NCI-H2171 treated with DMSO at 0.1 percent for 48 hours (cell line): ENCODE measurements at places on chromosomes 2 and 18.
A peak's percentile ranks its signal among the peaks of the same experiment; 100 is the strongest.

DNA sequence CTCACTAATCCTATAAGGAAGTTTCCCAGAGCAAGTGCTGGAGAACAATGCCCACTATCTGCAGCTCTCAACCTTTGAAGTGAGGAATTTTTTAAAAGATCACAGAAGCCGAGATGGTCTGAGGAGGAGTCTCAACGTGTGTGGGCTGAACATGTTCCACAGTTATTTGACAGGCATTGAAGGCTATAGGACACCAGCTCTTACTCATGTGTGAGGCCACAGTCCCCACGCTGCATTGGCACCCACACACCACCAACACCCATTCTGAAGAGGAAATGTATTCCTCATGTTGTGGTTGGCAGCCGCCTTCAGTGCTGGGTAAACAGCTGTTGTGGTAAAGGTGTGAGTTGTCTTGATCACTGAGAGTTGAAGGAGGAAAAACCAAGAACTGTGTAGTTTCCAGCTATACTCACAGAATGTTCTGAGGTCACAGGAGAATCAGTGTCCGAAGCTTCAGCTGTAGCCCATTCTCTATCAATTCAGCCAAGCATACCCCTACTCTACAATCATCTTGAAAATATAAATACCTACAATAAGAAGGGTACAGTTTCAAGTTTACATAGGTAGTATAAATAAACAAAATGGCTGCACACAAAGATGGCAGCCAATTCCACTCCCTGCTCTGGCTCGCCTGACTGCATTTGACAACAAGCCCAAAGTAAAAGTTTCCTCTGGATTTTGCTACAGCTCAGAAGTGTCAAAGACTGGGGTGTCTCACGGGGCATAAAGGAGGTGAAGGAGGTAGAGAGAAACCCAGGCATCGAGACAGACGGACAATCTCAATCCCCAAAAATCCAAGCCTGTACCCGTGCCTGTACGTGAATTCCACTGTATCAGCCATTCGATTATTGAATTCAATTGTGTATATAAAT, 12.1 kb downstream of the CD226 start:
- DNase-seq, result no peak

DNA sequence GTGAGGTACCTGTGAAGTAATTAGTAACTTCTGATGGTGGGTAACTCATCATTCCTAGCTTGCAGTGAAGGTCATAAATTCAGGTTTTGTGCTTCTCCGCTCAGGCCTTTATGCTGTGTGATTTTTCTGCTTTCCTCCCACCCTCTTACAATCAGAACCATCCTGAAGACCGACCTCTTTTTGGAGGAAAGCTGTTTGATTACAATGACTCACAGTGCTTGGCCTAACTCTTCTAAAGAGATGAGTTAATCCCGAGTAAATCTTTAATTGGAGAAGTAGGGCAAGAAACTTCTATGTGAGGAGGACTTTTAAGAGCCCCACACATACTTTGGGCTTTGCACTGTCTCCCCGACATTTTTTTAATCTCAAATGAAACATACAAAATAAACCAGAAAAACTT, 53.1 kb downstream of the TTC27 start:
- DNase-seq, result no peak

- DNase-seq, result no peak
These were observed 57.6 kb upstream of the ZNF519 start for GRCh38 chr18:14189858-14190257.

- DNase-seq, result peak; percentile 85
These were observed at the start of gene UBXN2A for GRCh38 chr2:23939987-23940717. UBXN2A (plus strand) TSS chr2:23940463; CDS start chr2:23958315, 17,852 bp downstream.

DNA sequence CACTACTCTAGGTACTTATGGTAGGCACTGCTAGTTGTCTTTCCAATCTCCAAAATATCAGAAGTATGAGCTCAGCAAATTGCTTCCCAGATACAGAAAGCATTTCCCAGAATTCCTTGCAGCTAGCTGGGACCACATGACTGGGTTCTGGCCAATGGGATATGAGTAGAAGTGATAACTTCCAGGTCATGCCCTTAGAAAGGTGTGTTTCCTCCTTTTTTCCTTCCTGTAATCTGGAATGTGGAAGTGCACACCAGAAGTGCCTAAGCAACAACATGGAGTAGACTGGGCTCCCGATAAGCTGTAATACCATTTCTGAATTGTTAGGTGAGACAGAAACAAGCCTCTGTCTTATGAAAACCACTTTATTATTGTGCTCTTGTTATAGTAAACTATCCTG, 279.8 kb downstream of the ZNF385B start:
- peak; percentile 76 for DNase-seq

- peak; percentile 0 for DNase-seq
These were observed 104.4 kb upstream of the SALL3 start for GRCh38 chr18:78875016-78875777.

- DNase-seq, result no peak
These were observed 94.4 kb upstream of the ASAP2 start for GRCh38 chr2:9112079-9112721.

DNA sequence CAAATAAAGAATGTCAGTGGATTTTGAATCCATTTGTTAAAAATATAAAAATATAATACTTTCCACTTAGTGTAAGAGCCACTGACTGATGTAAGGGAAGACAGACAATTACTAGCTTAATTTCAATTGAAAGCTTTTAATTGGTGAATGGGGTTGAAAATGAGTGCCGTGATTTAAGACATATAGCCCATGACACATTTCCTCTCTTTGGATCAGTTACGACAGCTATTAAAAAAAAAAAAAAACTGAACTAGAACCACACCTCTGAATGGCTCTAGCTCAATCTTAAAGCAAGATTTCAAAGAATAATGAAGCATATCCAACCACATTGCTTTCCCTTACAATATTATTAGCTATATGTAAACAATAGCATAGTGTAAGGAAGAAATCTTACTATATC, 44.0 kb downstream of the CIB4 start:
- no peak for DNase-seq

GRCh38 chr2:31097962-31098613, 40.2 kb downstream of the GALNT14 start:
- no peak for DNase-seq

GRCh38 chr2:174485788-174486562, 854 bp downstream of the GPR155 start:
- DNase-seq, result peak; percentile 85

DNA sequence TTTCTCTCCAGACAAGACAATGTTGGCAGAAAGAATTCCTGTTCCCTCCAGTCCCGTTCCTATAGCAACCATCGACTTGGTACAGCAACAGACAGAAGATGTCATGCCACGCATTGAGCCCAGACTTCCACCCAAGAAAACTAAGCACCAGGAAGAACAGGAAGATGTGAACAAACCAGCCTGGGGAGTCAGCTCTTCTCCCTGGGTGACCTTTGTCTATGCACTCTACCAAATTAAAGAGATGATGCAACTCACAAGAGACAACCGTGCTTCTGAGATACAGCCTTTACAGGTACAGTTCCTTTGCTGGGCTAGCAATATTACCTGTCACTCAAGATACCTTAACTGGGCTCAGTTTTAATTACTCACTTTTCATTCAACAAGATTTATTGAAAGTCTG, 37.1 kb downstream of the NEMP2 start:
- DNase-seq, result no peak

DNA sequence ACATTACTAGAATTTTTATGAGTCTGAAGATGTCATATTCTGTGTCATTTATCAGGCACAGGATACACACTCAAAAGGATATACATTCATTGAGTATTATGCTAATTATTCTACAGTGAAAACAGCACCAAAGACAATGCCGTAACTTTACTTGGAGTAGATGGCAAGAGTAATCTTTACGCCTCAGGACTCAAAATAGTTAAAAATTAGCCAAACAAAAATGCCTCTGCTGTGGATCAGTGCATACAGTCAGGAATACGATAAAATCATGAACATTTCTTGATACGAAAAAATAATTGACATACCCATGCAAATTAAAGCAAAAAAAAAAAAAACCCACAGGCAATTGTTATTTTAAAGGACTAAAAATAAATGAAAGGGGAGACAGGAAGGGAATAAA, 129.7 kb downstream of the NETO1 start:
- DNase-seq, result no peak

DNA sequence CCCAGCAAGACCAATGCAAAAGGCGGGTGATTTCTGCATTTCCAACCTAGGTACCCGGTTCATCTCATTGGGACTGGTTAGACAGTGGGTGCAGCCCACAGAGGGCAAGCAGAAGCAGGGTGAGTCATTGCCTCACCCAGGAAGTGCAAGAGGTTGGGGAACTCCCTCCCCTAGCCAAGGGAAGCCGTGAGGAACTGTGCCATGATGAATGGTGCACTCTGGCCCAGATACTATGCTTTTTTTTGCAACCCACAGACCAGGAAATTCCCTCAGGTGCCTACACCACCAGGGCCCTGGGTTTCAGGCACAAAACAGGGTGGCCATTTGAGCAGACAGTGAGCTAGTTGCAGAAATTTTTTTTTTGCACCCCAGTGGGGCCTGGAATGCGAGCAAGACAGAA, 662.6 kb upstream of the ACVR2A start:
- DNase-seq, result no peak

DNA sequence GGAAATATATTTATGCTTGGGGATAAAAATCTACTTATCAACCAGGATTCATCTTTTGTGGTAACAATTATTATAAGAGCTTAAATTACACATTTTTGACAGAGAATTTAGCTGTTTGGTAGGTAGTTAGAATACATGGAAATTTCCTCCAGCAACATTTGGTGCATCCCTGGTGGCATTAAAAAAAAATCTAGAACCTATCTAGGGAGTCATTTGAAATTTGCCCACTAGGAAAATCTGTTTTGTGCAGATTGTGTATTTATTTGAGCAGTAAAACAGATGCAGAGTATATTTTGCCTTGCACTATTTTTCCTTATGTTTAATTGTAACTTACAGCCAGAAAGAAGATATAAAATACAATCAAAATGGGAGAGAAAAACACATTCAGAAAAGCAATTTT, 208.4 kb upstream of the LRP1B start:
- no peak for DNase-seq

DNA sequence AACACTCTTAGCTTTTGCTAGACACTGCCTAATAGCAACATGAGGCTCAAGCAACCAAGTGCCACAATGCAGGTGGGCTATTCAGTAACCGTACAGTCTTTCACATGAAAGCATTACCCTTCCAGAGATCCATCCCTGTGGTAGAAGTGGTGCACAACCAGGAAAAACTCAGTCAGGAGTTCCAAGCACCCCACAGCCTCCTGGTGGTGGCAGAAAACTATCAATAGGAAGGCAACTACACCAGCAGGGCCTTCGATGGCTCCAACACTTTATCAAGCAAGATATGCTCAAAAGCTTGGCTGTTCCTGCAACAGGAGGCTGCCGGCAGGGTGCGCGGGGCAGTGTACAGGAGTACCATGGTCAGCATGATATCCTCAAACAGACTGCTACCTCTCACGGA, 176.1 kb upstream of the DLGAP1 start:
- no peak for DNase-seq

DNA sequence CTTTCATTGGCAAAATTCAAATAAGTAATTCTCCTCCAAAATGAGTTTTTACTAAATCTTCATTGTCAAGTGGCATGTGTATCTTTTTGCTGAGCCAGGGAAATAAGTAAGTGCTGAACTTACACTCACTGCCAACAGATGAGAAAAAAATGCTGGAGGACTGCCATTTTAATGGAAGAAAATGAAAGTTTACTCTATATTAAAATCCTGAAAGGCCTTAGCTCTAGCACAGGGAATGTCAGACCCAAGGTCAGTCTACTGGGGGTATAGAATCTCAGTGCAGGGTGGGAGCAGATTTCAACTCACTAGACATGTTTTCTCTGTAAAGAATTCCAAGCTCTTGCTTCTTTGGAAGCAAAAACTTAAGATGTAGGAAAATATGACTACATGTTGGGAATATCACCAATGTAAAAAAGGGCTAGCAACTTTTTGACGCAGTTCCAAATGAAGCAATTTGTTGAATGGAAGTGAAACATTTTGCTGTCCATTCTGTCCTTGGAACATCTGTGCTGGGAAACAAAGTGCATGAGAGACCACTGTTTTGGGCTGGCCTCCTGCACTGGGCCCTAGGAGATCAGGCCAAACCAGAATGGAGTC, 127.0 kb downstream of the ST6GAL2 start:
- DNase-seq, result no peak

- DNase-seq, result no peak
These were observed 32.2 kb downstream of the DGKD start for GRCh38 chr2:233386382-233387041.

GRCh38 chr18:56176751-56177150, 461.6 kb downstream of the TXNL1 start:
- no peak for DNase-seq

GRCh38 chr2:120231974-120232635, 8.9 kb upstream of the TMEM185B start:
- no peak for DNase-seq

DNA sequence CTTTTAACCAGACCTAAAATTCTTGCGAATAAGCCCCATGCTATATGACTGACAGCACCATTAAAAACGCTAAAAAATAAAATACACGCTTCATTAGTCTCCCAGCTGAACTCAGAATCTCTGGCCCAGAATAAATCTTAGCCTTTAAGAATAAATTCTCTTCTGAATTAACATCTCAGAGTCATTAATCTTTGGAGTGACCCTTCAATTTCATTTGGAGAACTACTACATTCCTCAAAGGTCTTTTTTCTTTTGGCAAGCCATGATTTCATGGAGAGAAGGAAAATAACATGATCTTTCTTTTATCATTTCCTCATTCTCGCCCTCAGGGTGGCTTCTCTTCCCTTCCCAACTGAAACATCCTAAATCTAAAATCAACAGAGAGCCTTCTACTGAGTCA, 259.0 kb downstream of the AFF3 start:
- no peak for DNase-seq

DNA sequence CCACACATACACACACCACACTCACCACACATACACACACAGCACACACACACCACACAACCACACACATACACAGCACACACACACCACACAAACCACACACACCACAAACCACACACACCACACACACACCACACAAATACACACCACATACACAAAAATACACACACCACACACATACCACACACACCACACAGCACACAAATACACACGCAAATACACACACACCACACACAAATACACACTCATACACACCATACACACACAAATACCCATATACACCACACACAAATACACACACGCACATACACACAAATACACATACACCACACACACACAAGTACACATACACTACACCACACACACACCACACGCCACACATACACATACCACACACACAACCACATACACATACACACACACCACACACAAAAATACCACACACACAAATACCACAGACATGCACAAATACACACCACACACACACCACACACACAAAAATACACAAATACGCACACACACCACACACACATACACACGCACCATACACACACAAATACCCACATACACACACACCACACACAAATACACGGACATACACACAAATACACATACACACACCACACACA, 134.6 kb upstream of the TWIST2 start:
- no peak for DNase-seq
